Osteoblast (primary cell): ENCODE measurements at places on chromosomes 5 and 9.

GRCh38 chr5:132890817-132891216 lies 17.3 kb downstream of the LEAP2 start:
- DNase-seq, result no peak

DNA sequence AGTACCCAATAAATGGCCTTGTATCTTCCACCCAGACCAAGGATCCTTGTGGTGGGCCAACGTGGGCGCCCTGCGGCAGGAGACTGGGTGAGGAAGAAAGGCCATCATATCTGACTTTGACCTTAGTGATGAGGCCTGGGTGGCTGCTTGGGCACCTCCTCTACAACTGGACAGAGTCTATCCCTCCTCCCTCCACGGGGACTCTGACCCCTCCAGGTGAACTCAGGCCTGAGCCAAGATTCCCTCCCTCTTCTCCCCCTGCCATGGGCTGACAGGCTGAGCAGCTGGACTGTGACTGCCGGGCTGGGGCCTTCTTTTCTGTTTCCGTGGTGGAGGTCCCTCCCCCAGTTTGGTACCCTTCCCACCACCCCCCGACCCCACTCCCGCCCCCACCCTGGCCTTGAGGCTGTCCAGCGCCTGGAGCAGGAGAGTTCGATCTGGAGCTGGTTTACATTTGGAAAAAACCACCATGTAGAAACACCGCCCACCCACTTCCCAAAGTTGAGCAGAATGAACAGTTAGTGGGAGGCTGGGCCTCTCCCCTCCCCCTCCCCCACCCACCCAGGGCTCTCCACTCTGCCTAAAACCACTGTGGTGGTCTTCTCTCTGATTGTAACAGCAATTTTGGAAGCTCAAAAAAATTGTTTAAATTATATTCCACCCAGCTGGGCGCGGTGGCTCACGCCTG lies 1.2 kb upstream of the PHYHD1 start:
- peak; percentile 58 for DNase-seq

- DNase-seq, result no peak
Measured at GRCh38 chr9:94948567-94949235, 222.2 kb downstream of the AOPEP start.

DNA sequence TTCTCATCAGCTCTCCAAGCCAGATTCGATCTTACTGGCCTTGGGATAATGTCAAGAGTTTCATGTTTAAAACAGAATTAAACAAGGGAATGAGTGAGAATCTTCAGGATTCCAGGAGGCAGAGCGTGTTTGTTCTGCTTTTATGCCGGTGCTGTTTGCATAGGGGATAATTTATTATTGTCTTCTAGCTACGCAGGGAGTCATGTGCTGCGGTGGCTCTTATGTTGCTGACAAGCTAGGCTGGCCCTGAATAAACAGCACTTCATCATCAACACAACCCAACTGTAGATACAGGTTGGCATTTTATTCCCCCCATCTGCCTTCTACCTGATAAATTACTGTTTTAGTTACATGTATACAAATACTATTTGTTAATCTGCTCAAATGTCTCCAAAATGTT lies 47.1 kb upstream of the PCA3 start:
- no peak for DNase-seq

DNA sequence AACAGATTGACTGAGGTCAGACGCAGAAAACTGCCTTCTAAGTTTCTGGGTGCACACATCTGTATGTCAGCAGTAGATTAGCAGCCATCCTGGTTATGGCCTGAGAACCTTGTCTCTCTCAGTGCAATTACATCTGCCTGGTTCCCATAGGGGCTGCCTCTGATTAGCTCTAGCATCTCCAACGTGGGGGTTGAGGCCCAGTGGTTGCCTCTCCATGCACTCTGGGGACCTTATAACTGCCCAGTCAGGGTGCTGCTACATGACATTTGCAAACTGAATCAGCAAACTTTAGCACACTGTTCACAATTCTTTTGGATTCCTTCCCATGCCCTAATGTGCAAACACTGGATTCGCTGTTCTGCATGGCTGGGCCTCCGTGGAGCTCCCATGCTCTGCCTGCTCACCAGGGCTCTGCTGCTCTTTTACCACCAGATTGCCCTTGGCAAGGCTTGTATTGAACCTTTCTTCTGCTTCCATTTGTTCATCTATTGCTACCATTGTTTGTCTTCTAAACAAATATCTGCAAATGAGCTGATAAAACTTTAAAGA lies 36.2 kb downstream of the SNX18 start:
- no peak for DNase-seq

DNA sequence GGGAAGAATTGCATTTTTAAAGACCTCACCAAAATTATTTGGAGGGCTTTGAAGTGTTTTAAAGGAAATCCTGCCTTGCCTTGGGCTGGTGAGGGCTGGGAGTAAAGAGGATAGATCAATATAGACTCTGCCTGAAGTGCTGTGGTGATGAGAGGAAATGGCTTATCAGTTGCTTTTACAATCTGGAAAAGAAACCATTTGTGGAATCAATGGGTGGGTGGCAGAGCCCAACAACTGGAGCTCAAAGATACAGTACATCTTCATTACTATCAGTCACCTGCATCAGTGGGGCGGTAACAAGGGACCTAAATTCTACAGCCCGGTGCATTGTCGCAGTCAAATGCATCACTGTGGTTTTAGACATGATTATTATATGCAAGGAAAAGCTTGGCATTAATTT lies 41.5 kb upstream of the HMHB1 start:
- DNase-seq, result no peak

DNA sequence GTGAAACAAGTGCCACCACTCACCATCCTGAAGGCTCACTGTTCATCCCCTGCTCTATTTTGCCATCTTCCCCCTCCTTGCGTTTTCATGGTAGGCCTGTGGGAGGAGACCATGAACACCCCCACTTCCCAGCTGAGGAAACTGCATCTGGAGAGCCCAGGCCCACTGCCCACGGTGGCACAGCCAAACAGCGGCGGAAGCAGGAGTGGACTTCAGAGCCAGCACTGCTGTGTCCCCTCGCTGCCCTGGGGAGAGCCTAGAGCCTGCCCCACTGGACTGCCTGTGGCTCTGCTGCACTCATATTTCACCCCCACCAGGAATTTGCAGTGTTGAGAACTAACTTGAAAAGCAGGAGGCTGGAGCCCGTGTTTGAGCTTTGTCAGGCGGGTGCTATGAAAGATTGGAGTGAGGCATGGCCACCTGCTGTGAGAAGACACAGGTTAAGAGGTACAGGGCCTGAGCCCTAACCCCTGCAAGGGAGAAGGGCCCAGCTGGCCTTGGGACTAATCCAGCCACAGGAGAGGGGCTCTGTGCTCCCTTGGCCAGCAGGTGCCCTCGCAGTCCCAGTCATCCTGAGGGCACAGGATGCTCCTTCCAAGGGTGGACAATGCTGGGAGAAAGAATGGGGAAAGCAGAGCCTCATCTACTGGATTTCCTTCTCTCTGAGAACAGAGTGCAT lies 79.0 kb downstream of the MACROH2A1 start:
- DNase-seq, result no peak

- no peak for DNase-seq
Measured at GRCh38 chr9:130497139-130497538, 52.4 kb downstream of the ASS1 start.

- DNase-seq, result peak; percentile 55
Measured at GRCh38 chr5:60677850-60678664, 21.9 kb downstream of the DEPDC1B start.

DNA sequence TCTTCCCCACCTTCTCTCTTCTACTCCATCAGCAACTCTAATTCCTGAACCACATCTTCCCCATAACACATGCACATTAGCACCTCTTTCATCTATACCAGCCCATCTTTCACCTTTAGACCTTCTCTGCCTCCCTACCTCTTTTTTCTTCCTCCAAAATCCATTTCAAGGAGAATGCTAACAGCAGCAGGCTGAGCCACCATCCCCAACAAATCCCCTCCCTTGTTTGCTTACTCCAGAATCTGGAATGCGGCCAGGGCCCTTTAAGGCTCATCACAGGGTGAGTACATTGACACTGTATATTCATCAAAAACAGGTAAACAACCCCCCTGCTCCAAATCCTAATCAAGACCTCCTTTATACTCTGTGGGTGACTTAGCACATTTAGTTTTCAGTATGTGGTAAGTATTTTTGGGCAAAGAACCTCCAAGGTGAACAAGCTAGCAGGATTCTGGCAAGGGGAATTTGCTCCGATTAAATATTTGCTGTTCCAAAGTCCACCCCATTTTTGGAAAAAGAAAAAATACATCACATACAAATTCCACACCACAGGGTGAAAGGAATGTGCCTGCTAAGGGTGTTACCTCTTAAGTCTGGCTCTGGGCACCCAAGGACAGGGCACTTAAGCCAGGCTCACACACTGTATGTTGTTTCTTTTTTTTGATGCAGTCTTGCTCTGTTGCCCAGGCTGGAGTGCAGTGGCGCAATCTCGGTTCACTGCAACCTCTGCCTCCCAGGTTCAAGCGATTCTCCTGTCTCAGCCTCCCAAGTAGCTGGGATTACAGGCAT lies 71.4 kb downstream of the SERINC5 start:
- no peak for DNase-seq

- peak; percentile 35 for DNase-seq
Measured at GRCh38 chr9:92719028-92719647, 45.5 kb downstream of the BICD2 start.

GRCh38 chr5:67676863-67677262 lies 480.3 kb upstream of the CD180 start:
- DNase-seq, result no peak

GRCh38 chr9:24602693-24603352 lies 57.1 kb upstream of the IZUMO3 start:
- no peak for DNase-seq

DNA sequence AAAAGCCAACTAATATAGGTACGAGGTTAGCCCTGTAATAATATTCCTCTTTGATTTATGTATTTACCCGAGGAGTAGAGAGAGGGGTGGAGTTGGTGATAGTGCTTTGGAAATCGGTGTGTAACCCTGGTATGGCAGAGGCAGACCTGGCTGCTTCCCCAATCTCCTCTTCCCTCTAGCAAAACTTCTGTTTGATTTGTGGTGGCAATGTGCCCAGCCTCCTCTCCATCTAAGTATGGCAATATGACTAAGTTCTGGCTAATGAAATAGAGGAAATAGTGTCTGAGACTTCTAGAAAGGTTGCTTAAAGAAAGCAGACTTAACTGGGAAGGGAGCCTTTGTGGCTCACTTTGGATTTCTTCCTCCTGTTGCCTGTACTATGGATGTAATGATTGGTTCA lies 491.1 kb downstream of the ENC1 start:
- DNase-seq, result no peak
